ENCODE measurements at places on chromosomes 1 and 21.

DNA sequence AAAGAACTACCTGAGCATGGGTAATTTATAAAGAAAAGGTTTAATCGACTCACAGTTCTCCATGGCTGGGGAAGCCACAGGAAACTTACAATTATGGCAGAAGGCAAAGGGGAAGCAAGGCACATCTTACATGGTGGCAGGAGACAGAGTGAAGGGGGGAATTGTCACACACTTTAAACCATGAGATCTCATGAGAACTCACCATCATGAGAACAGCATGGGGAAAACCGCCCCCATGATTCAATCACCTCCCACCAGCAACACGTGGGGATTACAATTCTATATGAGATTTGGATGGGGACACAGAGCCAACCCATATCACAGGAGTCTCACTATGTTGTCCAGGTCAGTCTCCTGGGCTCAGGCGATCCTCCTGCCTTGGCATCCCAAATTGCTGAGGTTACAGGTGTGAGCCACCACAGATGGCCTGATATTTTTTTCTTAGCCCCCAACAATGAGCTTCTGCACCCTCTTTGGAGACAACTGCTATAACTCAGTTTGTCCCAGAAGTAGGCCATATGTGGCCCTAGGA, 22.5 kb upstream of the MORC3 start:
- no peak for DNase-seq

DNA sequence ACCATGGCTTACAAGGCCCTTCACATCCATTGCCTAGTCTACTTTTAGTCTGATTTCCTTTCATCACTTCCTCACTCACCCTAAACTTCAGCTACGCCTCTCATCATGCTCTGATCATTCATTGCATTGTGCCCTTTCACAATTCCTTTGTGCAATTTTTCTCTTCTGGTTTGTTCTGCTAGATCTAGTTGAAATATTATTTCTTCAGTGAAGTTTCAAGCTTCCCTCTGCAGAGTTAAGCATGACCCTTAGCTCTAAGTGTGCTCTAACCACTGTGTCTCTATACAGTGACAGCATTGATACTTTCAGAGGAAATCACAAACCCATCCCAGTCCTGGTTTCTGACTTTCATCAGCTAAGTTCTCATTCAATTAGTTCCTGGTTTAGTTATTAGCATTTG, 166.1 kb downstream of the PLA2G4A start:
- no peak for DNase-seq

GRCh38 chr1:60130703-60131102, 57.1 kb upstream of the C1orf87 start:
- DNase-seq, result no peak

DNA sequence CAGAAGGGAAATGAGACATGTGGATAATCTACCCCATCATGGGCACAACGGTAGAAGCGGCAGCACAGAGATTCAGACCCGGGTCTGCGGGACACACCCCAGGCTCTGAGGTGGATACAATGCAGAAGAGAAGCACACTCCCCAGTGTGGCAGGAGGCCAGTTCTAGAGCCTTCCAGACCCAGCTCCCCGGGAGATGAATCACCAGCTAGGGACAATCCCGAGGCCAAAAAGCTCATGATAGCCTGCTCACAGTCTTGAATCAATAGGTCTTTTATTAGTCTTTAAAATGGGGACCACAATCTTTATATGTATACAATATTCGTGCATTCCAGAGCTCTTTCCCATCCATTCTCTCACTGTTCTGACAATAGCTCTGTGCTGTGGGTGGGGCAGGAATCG, 57.3 kb upstream of the DIRAS3 start:
- no peak for DNase-seq

DNA sequence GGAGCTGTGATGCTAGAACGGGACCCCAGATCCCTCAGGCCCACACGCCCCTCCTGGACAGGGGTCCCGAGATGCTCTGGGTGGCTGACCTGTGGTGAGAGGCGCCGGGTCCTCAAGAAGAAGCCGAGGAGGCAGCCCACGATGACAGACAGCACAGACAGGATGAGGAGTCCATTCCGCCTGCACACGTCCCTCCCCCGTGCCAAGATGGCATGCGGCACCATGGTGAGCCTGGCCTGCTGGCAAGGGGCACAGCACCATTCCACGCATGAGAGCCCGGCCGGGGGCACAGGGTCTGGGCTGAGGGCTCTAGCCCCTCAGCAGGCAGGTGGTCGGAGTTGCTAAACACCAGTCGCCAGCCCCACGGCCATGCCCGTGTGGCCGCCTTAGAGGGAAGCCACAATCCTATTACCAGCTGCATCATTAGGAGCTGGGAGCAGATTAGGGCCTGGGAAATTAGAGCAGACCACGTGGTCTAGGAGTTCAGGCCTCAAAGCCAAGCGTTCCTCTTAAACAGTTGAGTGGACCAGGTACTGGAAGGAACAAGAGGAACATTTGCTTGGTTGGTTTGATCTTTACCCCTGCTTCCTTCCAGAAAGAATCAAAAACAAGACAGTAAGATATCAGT, at the start of gene SLC1A7:
Gene SLC1A7 (minus strand): TSS at position 413 of the 628 bp plus-strand sequence. CDS start 189 bp downstream, at position 224.
- DNase-seq, result no peak
